C1 segment of cervical spinal cord (tissue), 14 donors: ENCODE measurements at places on chromosomes 5 and 9.

DNA sequence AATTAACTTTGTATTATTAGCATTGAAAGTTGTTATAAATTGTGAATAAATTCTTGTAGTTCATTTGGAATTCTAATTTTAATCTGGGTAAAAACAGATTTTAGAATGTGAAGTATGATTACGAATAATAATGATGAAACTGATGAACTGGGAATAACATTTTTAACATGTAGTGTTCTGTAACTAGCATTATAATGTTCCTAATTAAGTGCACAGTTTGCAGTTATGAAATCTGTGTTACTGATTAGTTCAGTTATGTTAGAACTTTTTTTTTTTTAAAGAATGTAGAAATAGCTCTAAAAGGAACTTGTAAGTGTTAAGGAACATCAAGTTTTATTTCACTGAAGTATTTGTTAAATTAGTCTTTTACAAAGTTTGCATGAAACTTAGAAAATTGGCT is 48.9 kb upstream of the EIF4EBP3 start:
- DNase-seq: no peak

DNA sequence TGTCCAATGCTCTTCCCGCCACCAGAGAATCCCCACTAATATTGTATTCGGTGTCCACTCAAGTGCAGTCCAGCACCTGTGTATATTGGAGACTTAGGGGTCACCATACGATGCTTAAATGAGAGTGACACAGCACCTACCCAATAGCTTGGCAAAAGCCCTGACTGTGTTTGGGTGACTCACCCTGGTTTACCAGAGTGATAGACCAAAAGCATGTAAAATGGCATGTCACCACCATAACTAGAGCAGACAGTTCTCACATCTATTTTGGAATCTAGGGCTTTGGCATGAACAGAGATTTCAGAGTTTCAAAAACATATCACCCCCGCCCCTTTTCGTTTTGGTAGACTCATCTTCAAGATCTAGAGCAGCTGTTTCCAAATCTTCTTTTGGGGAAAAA is 217.3 kb upstream of the RASEF start:
- no peak for DNase-seq

- peak; percentile 27 for DNase-seq
Measured at GRCh38 chr5:68239487-68239886, 23.9 kb downstream of the PIK3R1 start.

DNA sequence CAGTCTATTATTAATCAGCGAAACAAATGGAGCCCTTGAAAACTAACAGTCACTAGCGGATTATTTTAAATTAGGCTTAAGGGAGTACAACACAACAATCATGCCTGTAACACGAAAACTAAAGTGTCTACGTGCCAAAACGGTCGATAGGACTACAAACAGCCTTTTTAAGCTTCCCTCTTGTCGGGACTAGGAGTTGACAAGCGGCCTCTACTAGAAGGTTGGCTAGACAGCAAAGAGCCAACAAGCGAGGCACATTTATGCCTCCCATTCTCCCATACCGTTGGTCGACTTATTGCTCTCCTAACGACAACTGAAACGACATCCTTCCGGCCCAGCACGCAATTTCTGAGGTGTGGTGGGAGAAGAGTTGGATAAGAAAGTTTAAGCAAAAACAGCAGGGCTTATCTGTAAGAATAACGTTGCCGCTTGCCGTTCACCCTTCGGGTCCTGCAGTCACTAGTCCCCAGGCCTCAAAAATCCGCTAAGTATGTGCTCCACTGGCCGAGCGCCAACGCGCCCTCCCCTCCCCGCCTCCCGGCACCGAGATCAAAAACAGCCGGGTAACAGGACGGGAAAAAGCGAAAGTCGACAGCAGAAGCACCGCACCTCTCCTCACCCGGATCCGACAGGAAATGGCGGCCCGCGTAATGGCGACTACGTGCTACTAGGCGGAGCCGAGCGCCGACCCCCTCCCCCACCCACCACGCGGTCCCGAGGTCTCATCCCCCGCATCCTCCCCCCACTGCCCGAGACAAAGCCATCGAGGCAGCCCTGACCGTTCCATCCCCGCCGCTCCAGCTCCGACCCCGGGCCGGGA is 813 bp downstream of the HNRNPK start:
- DNase-seq: peak; percentile 82

- no peak for DNase-seq
Measured at GRCh38 chr5:93995126-93995621, 253.8 kb upstream of the POU5F2 start.

DNA sequence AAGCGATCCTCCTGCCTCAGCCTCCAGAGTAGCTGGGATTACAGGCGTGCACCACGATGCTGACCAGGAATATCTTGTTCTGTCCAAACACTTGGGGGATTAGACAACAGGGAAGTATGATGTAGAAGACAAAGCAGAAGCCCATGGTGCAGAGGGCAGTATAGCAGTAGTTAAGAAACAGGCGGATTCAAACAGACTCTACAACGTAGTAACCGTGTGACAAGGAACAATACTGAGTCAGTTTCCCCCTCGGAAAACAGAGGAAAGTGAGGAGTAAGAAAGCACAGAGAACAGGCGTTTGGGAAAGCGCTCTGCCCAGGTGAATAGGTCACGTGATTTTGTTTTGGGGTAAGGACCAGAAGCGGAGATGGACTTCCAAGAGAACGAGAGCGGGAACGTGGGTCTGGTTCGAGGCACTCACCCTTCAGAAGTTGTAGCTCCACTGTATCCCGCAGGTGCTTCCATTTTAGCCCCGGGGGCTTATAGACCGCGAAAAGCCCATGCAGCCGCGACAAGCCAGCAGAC is 306 bp downstream of the TRUB2 start:
- no peak for DNase-seq
